ENCODE measurements at places on chromosomes 4 and X. TPM values are rescaled to one million over a fixed set of nuclear protein-coding genes. Genes with fewer than 3 reads are reported as not detected.

HSD17B13 gene
- polyA plus RNA-seq = 0.40 TPM

HPGD gene
- 3.0 TPM for polyA plus RNA-seq

NAP1L2 gene
- 4.5 TPM for polyA plus RNA-seq

PFKFB1 gene
- 1.0 TPM for polyA plus RNA-seq

FOXR2 gene
- polyA plus RNA-seq = 2.3 TPM

PDZD11 gene
- 25.0 TPM for polyA plus RNA-seq

SYTL4 gene
- 26.3 TPM for polyA plus RNA-seq

GLRA2 gene
- not detected for polyA plus RNA-seq

PABPC5 gene
- polyA plus RNA-seq = 2.3 TPM

SPANXD gene
- 11.5 TPM for polyA plus RNA-seq

BMX gene
- polyA plus RNA-seq = 1.2 TPM

ATP1B4 gene
- polyA plus RNA-seq = 0.42 TPM

CCDC149 gene
- 9.4 TPM for polyA plus RNA-seq

PDGFC gene
- polyA plus RNA-seq = 13.8 TPM

SHOX gene
- polyA plus RNA-seq = not detected

IL15 gene
- polyA plus RNA-seq = 2.7 TPM

SYTL5 gene
- polyA plus RNA-seq = 1.0 TPM

DUX4 gene
- polyA plus RNA-seq = 1.1 TPM

GYG2 gene
- 2.6 TPM for polyA plus RNA-seq

IQCM gene
- polyA plus RNA-seq = 6.5 TPM

BMP3 gene
- 0.32 TPM for polyA plus RNA-seq

AIMP1 gene
- 26.3 TPM for polyA plus RNA-seq

GAGE13 gene
- polyA plus RNA-seq = 15.5 TPM

MID1 gene
- polyA plus RNA-seq = 10.3 TPM

NEUROG2 gene
- polyA plus RNA-seq = 4.1 TPM

TCEAL9 gene
- 74.9 TPM for polyA plus RNA-seq

PAGE2B gene
- polyA plus RNA-seq = 86.8 TPM

PHOX2B gene
- 0.20 TPM for polyA plus RNA-seq

SSX7 gene
- polyA plus RNA-seq = not detected

KLHL4 gene
- 11.7 TPM for polyA plus RNA-seq

PAK3 gene
- polyA plus RNA-seq = 4.6 TPM

GYPE gene
- 1.2 TPM for polyA plus RNA-seq

MMRN1 gene
- 17.4 TPM for polyA plus RNA-seq

USP17L29 gene
- not detected for polyA plus RNA-seq

TMSB15A gene
- 6.8 TPM for polyA plus RNA-seq

RS1 gene
- not detected for polyA plus RNA-seq

TMEM144 gene
- polyA plus RNA-seq = 45.4 TPM

LIN54 gene
- 13.2 TPM for polyA plus RNA-seq

NAT8L gene
- 36.6 TPM for polyA plus RNA-seq

NDNF gene
- 20.7 TPM for polyA plus RNA-seq

MAMLD1 gene
- 31.3 TPM for polyA plus RNA-seq

BMPR1B gene
- polyA plus RNA-seq = 7.5 TPM

FGA gene
- 9.1 TPM for polyA plus RNA-seq
